ENCODE measurements at places on chromosomes 3 and 15.

DNA sequence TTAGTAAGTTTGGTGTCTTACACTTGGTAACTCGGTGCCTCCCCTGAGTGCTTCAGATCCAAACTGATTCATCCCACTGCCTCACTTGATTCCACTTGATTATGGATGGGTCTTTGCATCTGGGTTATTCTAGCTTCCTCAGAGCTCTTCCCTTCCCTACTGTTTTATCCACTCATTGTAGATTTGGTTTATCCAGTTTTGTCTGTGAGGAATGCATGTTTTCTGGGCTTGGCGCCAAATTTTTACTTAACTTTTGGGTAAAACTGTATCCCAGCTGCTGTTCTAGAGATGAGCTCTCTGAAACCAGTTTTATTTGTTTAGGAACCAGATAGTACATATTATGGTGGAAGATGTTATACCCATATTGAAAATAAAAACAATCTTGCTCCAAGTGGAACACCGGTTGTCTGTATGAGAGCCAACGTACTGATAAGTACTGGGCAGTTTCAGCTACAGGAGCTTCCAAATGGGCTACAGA is 20.9 kb downstream of the RAD54L2 start:
- no peak for DNase-seq

DNA sequence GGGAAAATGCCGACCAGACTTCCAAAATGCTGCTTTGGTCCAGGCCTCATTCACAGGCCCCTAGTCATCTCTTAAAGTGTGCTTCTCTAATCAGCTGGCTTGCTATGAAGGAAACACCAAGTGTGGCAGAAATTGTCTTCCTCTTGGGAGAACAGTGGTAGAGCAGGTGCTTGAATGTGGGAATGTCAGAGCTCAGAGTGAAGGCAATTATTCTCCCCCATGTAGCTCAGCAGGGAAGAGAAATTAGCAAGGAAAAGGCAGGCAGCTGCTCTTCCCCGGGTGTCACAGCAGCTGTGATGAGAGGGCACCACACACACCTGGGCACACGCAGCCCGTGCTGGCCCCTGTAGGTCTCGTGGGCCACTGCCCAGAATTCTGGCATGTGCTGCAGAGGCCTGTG is 358.5 kb downstream of the WDR72 start:
- no peak for DNase-seq

- DNase-seq, result no peak
Measured at GRCh38 chr15:92399271-92399950, 5.7 kb downstream of the ST8SIA2 start.

DNA sequence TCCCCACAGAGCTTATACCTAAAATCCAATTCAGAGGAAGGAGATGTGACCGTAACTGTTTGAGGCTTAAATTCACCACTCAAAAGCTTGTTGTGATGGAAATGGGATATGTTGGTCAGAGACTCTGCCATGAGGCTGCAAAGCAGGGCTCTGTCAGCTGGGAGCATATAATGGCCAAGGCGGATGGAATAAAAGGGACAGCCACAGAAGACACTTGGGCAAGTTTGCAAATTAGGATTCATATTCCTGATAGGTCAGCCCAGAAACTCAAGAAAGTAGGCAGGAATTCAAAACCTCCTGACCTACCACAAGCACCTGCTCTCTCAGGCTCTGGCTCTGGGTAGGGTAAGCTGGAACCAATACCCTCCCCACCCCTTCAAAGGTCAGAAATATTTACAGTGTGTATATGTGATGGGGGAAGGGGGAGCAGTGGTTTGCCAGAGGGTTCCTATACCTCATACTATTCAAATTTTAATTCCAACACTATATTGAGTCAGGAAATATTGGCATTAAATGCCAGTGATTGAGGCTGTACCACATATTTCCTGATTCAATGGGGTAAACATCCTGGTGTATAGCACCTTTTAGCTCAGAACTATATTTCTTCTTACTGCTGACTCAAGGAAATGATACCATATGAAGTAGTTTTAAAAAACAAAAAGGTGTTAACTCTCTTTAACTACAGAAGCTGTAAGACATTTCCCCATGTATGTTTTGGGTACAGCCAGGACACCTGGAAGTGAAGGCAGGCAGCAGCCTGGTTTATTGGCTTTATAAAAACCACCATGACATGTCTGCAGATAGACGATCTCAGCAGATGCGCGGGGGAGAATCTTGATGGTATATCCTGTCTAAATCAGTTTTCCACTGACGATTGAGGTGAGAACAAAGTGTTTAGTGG is 19.2 kb downstream of the FYCO1 start:
- no peak for DNase-seq

GRCh38 chr15:73866881-73867410 is 6.4 kb upstream of the TBC1D21 start:
- no peak for DNase-seq

DNA sequence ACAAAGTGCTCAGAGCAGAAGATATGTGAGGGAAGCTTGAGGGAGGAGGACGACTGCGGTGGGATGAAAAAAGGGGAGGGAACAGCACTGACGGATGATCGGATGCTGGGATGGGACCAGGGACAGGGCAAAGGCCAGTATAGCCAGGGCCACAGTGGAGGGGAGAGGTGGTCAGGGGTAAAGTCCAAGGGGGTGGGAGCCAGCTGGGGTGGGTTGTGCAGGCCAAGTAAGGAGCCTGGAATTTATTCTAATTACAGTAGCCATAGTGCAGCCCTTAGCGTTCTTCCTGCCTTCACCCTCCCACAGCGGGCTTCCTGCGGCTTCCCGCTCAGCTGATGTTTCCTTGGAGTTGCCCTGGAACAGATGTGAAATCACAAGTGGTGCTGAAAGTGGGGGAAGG is 7.6 kb upstream of the APEH start:
- DNase-seq, result no peak

- DNase-seq, result peak; percentile 57
Measured at GRCh38 chr3:105369500-105370371, 3.0 kb downstream of the ALCAM start.

- no peak for DNase-seq
Measured at GRCh38 chr3:169529013-169529412, 134.5 kb downstream of the MECOM start.

- DNase-seq, result no peak
Measured at GRCh38 chr3:55204417-55204816, 276.6 kb upstream of the LRTM1 start.

DNA sequence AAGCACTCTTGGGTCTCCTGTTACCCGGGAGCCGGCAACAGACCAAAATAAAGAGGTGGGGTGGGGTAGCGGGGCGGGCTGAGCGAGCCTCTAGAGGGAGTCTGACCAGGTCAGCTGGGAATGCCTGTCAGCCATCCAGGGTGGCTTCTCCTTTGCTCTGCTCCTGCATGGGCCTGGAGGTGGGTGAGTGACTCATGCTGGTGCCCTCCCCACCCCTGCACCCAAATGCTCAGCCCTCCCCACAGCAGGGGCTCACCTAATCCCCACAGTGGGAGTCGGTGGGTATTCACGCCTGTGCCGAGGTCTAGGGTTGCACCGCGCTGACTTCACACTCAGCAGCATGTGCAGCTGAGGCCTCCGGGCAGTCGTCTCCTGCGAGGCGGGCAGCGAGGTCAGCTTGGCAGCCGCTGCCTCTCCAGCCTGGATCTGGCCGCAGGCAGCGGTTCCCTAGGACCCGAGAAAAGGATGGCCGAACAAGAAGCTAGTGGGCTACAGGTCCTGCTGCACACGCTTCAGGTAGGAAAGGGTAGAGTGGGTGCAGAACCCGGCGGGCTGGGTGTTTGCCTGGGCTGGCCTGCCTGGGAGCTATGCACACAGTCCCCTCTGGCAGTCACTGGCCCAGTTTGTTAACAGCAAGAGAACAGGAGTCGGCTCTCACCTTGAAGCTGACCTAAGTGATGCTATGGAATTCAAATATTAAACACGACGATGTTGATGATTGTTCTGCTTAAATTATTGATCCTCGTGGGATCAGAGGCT is at the start of gene AGBL1:
AGBL1 (plus strand) TSS at position 364 of the 759 bp plus-strand sequence.
- no peak for DNase-seq

DNA sequence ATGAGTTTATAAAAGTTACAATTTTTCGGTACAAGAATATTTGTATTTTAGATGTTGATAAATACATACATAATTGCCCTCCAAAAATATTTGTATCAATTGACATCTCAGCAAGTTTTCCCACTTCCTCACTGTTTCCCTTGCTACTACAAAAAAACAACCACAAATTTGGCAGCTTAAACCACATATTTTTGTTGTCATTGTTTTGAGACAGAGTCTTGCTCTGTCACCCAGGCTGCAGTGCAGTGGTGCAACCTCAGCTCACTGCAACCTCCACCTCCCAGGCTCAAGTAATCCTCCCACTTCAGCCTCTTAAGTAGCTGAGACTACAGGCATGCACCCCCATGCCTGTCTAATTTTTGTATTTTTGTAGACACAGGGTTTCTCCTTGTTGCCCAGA is 162.8 kb upstream of the RARB start:
- no peak for DNase-seq

- DNase-seq, result no peak
Measured at GRCh38 chr3:192563417-192563816, 163.9 kb downstream of the FGF12 start.

GRCh38 chr3:150763841-150764483 is 993 bp upstream of the SIAH2 start:
- peak; percentile 35 for DNase-seq

DNA sequence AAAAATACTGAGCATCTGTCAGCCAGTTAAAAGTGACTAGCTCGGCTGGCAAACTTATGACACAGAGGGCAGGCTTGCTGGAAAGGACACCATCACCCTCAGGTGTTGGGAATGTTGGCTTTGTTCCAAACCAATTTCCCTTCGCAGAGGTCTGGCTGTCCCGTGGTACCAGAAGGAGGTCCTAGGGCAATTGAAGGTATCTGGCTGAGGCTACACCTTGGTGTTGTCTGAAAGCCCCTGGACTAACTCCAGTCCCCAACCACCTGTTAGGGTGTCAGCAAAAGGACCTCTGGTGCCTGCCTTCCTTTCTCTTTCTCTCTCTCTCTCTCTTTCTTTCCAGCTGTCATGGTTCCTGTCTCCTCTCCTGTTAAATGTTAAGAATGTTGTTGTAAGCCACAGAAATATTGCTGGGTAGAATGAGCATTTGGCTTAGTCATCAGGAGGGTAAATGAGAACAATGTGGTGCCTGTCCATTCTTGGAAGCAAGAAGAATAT is 12.5 kb downstream of the PRR20G start:
- no peak for DNase-seq

DNA sequence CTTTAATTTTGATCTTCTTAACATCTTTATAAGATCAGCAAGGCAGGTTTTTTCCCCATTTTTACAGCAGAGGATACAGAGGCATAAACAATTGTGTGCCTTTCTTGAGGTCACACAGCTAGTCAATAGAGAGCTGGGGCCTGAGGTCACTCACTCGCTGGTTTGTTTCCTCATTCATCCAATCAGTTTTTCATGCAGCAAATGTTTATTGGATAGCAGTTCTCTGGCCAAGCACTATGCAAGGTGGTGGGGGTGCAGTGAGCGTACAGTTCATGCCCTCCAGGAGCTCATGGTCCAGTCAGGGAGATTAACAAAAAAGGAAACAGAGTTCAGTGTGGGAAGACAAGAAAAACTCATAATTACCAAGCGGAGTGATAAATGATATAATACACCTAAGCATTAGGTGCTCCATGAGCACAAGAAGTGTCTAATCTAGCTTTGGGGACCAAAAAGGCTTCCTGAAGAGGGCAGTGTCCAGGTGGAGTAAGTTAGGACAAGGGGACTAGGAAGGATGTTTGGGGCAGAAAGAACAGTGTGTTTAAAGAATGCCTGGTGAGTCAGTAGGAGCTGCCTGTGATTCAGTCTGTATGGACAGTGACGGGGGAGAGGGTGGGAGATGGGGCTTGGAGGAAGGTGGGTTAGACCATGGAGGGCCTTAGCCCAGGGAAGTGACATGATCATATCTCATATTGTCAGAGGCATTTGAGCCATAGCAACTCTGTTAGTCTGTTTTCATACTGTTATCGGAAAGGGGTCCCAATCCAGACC is 29.3 kb downstream of the MAP2K5 start:
- no peak for DNase-seq

- DNase-seq, result no peak
Measured at GRCh38 chr3:190706582-190706981, 155.9 kb downstream of the GMNC start.

DNA sequence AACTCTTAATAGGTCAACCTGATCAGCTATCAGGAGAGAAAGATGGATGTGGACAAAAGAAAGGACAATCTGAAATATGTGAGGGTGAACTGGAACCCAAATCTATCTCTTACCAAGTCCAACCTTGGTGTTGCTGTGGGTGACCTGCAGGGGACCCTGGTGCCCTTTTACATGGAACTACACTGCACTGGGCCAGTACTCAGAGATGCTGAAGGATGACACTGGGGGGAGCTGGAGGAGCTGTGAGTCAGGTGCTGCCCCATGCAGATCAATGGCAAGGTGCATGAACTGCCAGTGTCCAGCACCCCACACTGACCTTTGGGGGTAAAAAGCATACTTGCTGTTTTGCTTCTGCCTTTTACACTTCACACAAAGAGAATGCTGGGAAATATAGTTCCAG is 55.6 kb upstream of the TBC1D5 start:
- DNase-seq, result no peak

GRCh38 chr3:124467980-124468902 is 262.0 kb upstream of the UMPS start:
- no peak for DNase-seq

DNA sequence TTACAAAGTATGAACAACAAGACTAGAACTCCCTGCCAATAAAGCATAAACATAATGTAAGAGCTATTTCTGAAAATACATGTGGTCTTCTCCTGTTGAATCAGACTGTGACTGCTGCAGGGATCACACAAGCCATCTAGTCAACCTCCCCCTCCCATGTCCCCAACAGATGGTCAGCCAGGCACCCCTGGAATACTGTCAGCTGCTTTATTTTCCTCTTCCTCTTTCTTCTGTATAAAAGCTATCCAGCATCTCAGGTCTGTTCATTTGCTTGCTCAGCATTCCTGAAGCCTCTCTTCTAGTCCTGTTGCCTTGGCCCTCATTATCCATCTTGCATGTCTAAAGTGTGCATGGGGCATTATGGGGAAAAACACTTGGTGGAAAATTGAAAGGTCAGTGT is 6.5 kb upstream of the MINDY4B start:
- no peak for DNase-seq

Measured in omental fat pad (tissue), 4 donors.